ENCODE measurements at places on chromosomes 13 and 19.

GRCh38 chr13:23945612-23946011 lies 48.3 kb upstream of the C1QTNF9B start:
- DNase-seq, result no peak

DNA sequence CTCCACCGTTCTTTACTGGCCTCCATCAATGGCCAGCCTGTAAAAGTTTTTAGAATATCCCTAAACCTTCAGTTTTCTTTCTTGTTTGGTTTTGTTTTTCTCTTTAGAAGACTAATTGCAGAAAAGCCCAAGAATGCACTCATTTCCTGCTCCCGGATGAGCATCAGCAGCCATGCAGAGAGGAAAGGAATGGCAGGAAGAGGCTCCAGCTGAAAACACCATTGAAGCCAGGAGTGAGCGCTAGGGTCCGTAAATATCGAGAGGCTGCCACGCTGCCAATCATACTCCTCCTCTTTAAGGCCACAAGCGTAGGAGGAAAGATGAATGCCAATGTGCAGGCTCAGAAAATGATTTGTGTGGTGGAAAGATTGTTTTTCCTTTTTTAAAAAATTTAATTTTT lies 57.4 kb upstream of the UBE2L5 start:
- no peak for DNase-seq

GRCh38 chr13:65309906-65310305 lies 1920.2 kb downstream of the PCDH9 start:
- no peak for DNase-seq

DNA sequence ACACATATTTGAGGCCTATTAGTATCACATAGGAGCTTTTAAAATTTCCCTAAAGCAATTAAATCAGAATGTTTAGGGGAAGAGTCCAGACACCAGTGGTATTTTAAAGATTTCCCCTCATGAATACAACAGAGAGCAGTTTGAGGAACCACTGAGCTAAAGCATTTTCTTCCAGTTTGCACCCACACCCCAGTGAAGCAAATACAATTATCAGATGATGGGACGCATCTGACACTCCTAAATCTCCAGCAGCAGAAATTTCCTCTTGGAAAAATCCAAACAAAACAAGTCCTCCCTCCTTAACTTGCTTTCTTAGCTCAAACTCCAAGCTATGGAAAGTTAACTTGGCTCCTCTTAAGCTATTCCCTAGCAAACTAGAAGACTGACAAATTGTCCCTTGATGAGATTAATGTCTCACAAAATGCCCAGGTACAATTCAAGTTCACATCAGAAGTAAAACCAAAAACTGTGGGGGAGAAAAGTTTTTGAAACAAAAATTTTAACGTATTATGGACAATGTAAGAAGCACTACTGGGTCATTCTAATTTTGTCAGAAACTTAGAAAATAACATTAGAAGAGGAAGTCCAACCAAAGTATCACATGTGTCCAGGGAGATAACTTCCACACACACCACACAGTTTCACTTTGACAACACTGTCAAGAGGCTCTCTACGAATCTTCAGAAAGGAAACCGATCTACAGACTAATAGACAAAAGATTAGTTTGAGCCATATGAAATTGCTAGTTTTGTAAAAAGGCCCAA lies 74.1 kb downstream of the ABCC4 start:
- no peak for DNase-seq
